ENCODE measurements at places on chromosomes 2 and 18.

- DNase-seq, result no peak
Observed at GRCh38 chr2:172768401-172768800, 32.8 kb downstream of the RAPGEF4 start.

- no peak for DNase-seq
Observed at GRCh38 chr18:13914170-13914569, 1.2 kb downstream of the MC2R start.

GRCh38 chr2:164371916-164372315 lies 249.4 kb downstream of the GRB14 start:
- no peak for DNase-seq

- no peak for DNase-seq
Observed at GRCh38 chr2:33528441-33528950, 52.0 kb downstream of the RASGRP3 start.

GRCh38 chr2:98310010-98310409 lies 36.2 kb upstream of the CNGA3 start:
- no peak for DNase-seq

DNA sequence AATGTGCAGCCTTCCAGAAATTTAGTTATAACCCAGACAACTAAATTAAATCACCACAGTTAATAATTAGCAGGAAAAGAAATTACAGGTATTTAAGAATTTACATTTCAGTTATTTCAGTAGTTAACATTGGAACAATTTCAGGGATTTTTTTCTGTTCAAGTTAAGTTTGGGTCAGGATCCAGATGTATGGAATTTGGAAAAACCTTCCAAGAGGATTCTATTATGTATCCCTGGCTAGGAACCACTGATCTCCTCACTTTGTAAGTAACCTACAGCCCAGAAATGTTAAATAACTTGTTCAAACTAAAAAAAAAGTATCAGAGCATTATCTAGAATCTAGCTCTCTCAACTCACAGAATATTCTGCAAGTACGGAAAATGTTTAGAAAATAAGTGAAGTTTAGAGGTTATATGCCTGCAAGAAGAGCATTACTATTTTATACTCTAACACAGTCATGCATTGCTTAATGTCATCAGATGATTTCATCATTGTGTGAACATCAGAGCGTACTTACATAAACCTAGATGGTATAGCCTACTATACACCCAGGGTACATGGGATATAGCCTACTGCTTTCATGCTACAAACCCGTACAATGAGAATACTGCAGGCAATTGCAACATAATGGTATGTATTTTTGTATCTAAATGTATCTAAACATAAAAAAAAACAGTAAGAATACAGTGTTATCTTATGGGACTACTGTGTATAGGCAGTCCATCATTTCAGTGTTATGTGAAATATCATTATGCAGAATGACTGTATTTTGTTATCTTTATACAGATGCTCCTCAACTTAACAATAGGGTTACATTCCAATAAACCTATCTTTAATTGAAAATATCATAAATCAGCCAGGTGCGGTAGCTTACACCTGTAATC lies 6.1 kb downstream of the NCKAP1 start:
- no peak for DNase-seq

GRCh38 chr2:234478121-234478858 lies 18.6 kb downstream of the ARL4C start:
- DNase-seq, result no peak

GRCh38 chr2:231648579-231649174 lies 56.0 kb downstream of the TEX44 start:
- no peak for DNase-seq

DNA sequence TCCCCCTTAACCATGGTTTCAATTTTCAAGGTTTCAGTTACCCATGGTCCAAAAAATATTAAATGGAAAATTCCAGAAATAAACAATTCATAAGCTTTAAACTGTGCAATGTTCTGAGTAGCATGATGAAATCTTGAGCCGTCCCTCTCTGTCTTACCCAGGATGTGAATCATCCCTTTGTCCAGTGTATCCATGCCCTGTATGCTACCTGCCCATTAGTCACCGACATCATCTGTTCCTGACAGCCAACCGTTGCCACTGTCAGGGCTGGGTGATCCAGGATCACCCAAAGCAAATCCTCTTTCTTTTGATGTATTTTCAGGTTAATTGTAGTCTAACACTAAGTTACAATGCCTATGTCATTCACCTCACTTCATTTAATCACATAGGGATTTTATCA lies 15.7 kb upstream of the OLA1 start:
- DNase-seq, result no peak

DNA sequence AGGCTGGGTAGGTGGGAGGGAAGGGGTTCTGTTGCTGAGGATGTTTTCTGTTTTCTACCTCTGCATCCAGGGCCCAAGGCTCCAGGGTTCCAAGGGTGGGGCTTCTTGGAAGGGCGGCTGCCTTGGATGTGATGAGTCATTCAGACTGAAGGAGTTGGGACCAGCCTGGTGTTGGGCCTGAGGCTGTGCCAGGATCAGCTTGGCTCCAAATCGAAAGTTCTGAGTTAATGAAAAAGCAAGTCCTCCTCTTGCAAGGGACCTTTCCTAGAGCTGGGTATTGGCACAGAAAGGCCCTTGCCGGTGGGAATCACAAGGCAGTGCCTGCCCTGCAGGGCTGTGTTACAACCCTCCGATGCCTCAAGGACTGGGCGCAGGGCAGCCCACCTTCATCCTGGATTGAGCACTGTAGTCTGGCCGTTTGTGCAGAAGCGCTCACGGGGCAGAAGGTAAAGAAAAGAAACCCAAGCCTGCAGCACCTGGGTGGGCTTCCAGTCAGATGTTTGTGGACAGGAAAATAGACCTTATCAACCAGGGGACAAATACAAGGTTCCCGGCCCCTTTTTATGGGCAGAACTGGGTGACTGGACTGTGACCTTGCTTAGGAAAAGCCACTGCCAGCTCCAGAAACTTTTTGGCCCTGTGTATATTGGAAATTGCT lies 52.5 kb upstream of the MCFD2 start:
- DNase-seq, result no peak

- DNase-seq, result no peak
Observed at GRCh38 chr2:86383844-86384243, 46.4 kb upstream of the REEP1 start.

GRCh38 chr2:14673351-14673875 lies 40.9 kb downstream of the LRATD1 start:
- DNase-seq, result no peak

DNA sequence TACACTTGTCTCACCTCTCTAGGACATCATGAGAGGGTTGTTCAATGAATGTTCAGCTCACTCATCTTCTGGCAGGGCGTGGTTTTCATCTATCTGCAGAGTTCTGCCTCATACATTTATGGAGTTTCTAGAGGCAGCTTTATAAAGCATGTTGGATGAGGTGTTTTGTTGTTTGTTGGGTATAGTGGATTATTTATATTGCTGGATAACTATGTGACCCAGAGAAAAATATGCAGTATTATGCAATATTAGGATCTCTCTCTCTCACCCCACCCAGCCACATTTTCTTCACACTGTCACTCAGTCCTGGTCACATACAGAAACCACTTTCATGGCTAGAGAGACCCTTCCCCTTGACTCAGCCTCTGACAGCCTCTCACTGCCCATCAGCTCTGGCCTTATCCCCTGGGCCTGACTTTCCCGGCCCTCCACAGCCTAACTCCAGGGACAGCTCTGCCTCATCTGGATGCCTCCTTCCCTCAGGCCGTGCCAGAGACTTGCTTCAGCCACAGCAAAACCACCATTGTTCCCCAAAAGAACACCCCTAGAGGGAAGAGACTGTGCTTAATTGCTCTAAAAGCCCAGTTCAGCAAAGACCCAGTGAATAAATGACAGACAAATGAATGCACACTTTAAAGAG lies 260.3 kb downstream of the MYCN start:
- DNase-seq, result no peak

DNA sequence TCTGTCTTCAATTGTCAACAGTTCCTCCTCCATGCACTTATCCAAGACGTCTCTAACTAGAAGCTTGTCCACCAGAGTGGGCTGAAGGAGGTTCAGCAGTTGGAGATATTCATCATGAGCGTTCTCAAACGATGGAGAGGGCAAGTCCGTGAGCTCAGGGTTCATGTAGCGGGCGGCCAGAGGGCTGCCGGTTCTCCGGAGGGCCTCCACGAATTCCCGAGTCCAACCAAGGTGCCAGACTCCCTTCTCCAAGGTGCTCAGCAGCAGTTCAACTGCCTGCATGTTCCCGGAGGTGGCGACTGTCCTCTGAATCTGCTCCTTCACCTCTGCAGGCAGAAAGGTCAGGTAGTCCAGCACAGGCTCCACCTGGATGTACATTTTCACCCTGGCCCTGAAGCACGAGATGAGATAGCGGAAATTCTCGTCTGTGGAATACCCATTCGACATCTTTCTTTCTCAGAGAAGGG lies 590 bp downstream of the IFIH1 start:
- peak; percentile 5 for DNase-seq

DNA sequence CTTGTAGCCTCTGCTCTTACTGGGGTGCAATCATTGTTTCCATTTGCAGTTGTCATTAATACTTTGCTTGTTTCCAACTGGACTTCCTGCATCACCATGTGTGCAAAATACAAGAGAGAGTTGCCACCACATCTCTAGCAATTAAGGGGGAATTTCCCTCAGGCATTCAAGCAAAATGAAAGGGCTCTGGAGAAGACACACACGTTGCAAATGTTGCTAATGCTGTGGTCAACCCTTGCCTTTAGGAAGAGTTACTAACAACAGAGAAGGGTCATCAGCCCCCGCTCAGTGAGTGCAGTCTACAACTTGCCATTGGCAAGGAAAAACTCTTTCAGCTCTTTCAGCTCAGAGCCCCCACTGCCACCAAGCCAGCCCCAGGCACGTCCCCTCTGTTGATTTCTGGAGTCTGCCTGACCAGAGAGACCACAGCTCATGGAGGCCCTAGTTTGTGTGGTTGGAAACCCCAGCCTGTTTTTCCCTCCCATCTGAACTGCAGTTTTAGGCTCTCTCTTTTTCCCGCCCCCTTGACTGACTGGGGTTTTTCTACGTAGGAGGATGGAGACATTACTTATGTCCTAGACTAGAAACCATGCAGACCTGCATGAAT lies 25.9 kb upstream of the GPR45 start:
- no peak for DNase-seq

- DNase-seq, result no peak
Observed at GRCh38 chr18:9988665-9989064, 74.8 kb downstream of the VAPA start.

DNA sequence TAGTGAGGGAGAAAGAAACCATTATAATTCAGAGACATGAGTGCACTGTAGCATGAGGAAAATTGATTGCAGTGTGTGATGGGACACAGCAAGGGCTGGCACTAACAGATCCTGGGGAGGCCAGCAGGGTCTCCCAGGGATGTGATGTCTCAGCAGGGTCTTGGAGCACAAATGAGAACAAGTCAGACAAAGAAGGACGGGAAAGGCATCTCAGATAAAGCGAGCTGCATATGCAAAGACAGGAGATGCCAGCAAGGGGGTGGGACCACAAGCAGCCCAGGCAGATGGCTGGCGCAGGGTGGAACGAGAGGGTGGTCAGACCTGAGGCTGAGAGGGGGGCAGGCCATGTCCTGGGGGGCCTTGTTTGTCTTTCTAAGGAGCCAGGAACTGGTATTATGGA lies 102.6 kb upstream of the DLX2 start:
- DNase-seq, result no peak

GRCh38 chr2:174761837-174762236 lies 2.4 kb downstream of the CHRNA1 start:
- no peak for DNase-seq

- DNase-seq, result no peak
Observed at GRCh38 chr2:71884303-71885042, 263.2 kb downstream of the CYP26B1 start.

- DNase-seq, result no peak
Observed at GRCh38 chr2:23626701-23627230, 241.8 kb downstream of the KLHL29 start.
